ENCODE measurements at places on chromosomes 16 and 17.

GRCh38 chr17:51258756-51259563 lies 889 bp downstream of the MBTD1 start:
- DNase-seq, result no peak

DNA sequence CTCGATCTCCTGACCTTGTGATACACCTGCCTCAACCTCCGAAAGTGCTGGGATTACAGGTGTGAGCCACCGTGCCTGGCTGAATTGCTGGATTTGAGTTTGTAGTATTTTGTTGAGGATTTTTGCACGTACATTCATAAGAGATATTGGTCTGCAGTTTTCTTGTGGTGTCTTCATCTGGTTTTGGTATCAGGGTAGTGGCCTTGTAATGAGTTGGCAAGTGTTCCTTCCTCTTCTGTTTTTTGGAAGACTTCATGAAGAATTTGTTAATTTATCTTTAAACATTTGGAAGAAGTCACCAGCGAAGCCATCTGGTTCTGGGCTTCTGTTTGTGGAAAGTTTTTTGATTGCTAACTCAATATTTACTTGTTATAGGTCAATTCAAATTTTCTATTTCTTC lies 26.9 kb downstream of the SPNS3 start:
- DNase-seq, result no peak

GRCh38 chr16:78389009-78389498 lies 289.6 kb downstream of the WWOX start:
- DNase-seq, result no peak

DNA sequence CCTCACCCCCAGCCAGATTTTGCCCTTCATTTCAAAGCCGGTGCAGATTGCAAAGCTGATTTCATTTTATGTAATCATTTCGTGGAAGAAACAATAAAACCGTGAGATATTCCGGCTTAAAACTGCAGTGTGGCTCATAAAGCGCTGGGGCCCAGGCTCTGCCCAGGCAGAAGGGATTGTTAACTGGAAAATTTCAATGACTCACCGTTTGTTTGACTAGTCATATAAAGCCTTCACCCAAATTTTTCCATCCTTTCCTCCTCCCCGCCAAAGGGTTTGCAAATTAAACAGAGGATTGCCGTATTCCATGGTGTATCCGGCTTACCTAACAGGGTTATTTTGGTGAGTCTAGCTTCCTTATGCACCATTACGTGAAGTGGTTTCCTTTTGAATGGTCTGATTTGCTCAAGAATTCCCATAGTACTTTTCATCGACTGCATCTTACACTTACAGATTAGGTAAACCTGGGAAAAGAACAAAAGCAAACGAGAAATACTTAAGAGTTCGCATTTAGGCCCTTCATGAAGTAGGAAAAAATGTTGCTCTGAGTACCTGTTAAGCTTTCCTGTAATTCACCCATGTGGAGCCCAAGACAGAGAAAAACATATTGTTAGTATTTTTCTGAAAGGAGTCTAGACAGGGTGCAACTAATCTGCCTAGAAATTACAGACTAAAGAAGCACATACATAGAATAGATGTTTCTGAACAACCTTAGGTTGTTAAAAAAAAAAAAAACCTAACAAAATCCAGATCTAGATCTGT lies 949 bp upstream of the GSPT1 start:
- DNase-seq, result no peak

- DNase-seq, result no peak
Observed at GRCh38 chr16:79381603-79382042, 218.9 kb downstream of the MAF start.

- DNase-seq, result no peak
Observed at GRCh38 chr16:69003500-69003899, 102.0 kb upstream of the HAS3 start.

DNA sequence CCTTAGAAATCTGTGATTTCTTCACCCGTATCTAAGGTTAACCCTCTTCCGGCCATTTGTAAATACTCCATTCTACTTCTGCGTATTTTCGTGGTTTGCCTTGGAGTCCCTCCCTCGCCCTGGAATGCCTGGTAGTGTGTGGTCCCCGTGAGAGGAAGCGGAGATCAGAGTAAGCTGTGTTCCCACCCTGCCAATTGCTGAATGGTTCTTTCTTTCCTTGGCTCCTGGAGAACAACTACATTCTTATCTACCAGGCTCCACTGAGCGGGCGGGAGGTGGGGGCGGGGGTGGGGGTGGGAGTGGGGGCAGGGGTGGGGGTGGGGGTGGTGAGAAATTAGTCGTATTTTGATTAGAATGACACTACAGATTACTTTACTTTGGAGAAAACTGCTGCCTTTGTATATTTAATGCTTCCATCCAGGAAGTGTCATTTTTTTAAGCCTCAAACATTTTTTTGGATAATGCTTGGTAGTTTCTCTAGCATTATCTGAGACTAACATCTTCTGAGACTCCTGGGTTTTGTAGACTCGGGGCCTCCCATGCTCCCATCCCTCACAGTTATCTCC lies 20.9 kb upstream of the FASN start:
- DNase-seq, result no peak

- no peak for DNase-seq
Observed at GRCh38 chr17:44187131-44187899, 543 bp downstream of the TMUB2 start.

DNA sequence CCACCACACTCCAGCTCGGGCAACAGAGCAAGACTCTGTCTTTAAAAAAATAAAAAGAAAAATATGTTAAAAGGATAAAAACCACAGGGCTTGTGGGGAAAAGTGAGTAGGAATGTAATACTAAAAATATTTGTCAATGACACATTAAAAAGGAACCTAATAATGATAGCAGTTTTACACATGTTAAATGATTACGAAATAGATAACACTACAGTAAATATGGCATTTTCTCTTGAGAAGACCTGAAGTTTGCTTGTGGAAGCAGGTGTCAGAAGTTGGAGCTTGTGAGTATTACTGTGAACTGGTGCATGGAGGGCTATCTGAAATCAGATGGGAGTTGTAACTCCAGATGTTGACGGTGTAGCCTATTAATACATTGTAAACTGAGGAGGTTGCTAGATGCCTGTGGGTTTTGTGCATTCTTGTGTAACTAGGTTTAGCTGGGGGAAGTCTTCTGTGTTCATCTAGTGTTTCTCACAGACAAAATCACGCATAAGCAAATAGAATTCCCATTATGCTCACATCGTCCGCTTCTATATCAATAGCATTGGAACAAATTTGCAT lies 44.2 kb upstream of the CLEC18A start:
- DNase-seq, result no peak

- no peak for DNase-seq
Observed at GRCh38 chr16:872436-873242, 72.1 kb upstream of the GNG13 start.

DNA sequence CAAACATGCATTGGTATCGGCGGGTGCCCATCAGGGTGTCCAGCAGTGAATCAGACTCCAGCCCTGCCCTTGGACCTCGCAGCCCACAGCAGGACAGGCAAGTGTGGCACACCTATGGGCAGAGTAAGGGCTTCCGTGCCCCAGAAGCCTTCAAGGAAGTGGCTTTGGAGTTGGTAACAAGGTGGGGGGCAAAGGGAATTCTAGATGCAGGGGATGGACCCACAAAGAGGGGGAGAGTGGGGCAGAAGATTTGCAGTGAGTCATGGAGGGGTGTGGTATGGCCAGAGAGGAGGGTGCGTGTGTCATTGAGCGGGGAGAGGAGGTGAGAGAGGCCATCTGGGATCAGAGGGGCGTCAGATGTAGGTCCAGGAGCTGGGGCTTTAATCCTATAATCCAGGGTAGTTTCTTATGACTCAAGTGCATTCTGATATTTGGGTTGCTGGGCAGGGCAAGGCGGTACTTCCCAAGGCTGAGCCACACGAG lies 8.5 kb upstream of the SPNS2 start:
- no peak for DNase-seq

DNA sequence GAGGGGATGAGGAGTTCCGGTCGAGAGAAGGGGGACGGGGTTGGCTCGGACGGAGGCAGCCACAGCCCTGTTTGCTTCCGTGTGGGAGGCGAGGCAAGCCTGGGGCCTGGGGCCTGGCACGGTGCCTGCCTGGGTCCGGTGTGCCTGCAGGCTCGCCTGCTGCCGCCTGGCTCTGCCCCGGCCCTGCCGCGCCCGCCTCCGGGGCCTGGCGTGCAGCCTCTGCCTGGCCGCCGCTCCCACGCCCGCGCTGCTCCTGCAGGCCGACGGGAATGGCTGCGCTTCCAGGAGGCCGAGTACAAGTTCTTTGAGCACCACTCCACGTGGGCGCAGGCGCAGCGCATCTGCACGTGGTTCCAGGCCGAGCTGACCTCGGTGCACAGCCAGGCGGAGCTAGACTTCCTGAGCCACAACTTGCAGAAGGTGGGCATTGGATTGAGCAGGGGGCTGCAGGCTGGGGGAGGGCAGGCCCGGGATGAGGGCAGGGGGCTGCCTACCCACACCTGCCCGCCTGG lies 53.1 kb downstream of the MRC2 start:
- no peak for DNase-seq

DNA sequence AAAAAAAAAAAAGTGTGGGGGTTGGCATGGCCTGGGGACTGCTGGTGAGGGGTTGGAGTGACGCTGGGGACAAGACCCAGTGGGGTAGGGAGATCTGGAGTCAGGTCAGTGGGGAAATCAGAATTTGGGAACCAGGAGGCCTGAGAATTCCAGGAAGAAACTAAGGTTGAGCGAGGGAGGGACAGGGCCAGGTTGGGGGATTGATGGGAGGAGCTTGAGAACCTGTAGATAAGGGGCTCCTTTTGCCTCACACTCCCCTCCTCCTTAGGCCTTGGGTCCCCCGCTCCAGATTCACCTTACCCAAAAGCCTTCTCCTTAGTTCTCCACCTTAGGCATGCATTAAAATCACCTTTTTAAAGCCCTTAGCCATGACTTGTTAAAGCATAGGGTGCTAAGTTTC lies 8.3 kb upstream of the PYDC1 start:
- DNase-seq, result no peak

GRCh38 chr16:85991856-85992255 lies 92.9 kb downstream of the IRF8 start:
- no peak for DNase-seq

- no peak for DNase-seq
Observed at GRCh38 chr17:82756166-82756565, 4.3 kb downstream of the TBCD start.

GRCh38 chr17:64255764-64256163 lies 7.3 kb downstream of the TEX2 start:
- no peak for DNase-seq

DNA sequence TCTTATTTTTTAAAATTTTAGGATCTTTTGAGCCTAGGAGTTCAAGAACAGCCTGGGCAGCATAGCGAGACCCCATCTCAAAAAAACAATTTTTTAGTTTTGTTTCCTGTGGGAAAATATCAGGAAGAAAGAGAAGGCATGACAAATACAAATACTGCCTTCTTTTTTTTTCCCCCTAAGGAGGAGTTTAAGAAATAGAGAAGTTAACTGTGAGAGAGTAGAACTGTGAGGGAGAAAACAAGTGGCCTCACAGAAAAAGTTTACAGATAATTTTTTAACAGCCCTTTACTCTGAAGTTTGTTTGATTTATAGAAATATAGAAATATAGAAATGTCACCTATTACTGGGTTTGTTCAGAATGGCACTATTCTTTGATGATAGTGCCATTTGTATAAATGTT lies 21.1 kb downstream of the TTYH2 start:
- DNase-seq, result no peak

GRCh38 chr17:58091024-58091567 lies 7.9 kb downstream of the DYNLL2 start:
- DNase-seq, result no peak

- DNase-seq, result no peak
Observed at GRCh38 chr16:30602616-30603277, 7.4 kb downstream of the ZNF689 start.

- no peak for DNase-seq
Observed at GRCh38 chr17:79864617-79865250, 25.5 kb upstream of the CBX4 start.

DNA sequence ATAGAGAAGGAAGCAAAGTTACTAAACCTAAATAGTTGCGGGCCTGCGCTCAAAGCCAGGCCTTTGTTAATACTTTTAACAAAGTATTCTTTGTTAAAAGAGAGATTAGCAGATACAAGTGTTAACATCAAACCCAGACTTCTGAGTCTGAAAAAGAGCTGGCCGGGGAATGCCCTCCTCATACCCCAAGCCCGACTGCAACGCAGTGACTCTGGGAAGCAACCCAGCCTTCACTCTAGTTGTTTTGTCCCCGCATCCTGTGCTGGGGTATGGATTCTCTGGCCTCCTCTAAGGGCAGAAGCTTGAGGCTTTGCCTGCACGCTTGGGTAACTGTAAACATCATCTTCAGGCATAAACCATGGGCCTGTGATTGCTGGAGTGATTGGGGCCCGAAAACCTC lies 48.3 kb downstream of the ADCY7 start:
- DNase-seq, result no peak

GRCh38 chr17:11097121-11097520 lies 143.9 kb upstream of the SHISA6 start:
- no peak for DNase-seq

DNA sequence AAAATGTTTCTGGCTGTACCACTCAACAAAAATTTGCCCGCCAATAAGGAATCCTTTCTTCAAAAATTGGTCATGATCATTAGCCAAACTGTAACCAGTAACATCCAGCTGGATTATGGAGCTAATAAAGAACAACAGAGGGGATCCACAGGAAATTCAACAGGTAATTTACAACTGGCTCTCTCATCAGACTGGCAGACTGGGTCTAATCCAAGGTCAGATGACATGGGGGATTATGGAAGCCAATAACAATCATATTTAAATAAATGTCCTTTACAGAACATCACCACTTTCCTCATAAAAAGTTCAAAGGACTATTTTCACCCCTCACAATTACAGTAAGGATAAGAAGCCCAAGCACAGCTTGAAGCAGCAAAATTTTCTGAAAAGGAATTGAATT lies 66.4 kb downstream of the KANSL1 start:
- DNase-seq, result no peak

GRCh38 chr17:44356241-44356640 lies 7.4 kb downstream of the FAM171A2 start:
- DNase-seq, result no peak

- DNase-seq, result no peak
Observed at GRCh38 chr17:81961087-81961511, at the start of gene NOTUM. Gene NOTUM, minus strand, starts transcription at chr17:81961187. Its CDS starts 278 bp downstream, at chr17:81960909.

- DNase-seq, result no peak
Observed at GRCh38 chr16:29893553-29893952, 5.8 kb downstream of the SEZ6L2 start.

DNA sequence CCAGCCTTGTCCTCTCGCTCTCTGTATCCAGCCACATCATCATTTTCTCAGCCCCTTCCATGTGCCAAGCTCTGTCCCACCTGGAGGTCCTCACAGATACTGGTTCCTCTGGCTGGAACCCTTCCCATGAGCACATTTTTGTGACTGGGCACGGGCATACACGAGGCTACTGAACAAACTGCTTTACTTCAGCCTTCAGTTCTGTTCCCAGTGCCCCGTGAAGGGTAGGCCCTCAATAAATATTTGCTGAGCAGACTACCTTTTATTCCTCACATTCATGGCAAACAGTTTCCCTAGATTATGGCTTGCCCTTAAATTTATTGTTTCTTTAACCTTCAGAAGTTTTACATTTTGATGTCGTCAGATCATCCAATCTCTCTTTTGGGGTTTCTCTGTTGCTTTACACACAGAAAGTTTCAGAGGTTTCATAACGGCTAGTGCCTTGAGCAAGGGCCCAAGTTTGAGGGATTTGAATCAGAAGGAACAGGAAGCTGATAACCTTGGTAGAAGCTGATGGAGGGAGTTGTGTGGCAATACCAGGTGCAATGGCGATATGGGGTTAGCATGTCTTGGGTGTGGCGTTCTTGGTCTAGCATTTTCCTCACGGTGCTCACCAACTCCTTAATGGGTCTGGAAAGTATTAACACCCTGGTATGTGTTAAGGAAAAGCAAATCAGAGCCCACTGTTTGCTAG lies 27.8 kb downstream of the TMEM92 start:
- no peak for DNase-seq

- DNase-seq, result no peak
Observed at GRCh38 chr16:6281274-6281673, 1051.4 kb upstream of the RBFOX1 start.
